Bronchus fibroblast of lung (primary cell): ENCODE measurements at places on chromosomes 7 and 10. TPM values are rescaled to one million over a fixed set of nuclear protein-coding genes. Genes with fewer than 3 reads are reported as not detected.

The ETV1 gene
- 12.0 and 17.7 TPM in 2 replicates for total RNA-seq

The FFAR4 gene
- not detected in 2 replicates for total RNA-seq

The SDK1 gene
- total RNA-seq: 4.7 and 4.9 TPM in 2 replicates

The HOXA9 gene
- 1.5 and 4.0 TPM in 2 replicates for total RNA-seq

The ZNF239 gene
- total RNA-seq: 4.9 and 6.5 TPM in 2 replicates

The HABP2 gene
- not detected in 2 replicates for total RNA-seq

The RPP30 gene
- 48.3 and 52.8 TPM in 2 replicates for total RNA-seq

The ASZ1 gene
- not detected in 2 replicates for total RNA-seq

The FAM25A gene
- not detected in 2 replicates for total RNA-seq

The COL26A1 gene
- 1.0 TPM in 1 of 2 replicates, not detected in the other for total RNA-seq

The R3HCC1L gene
- 7.1 and 10.1 TPM in 2 replicates for total RNA-seq

The UNC5B gene
- 15.2 and 17.1 TPM in 2 replicates for total RNA-seq

The OGDHL gene
- under 0.01 and 0.17 TPM in 2 replicates for total RNA-seq

The MRLN gene
- total RNA-seq: not detected in 2 replicates

The PGAM2 gene
- total RNA-seq: 0.15 TPM in 1 of 2 replicates, not detected in the other

The CLCN1 gene
- under 0.01 TPM in 1 of 2 replicates, not detected in the other for total RNA-seq

The GRM3 gene
- total RNA-seq: not detected in 2 replicates

The GRID1 gene
- total RNA-seq: not detected in 2 replicates

The CNPY4 gene
- total RNA-seq: 16.1 and 18.6 TPM in 2 replicates

The GPR141 gene
- not detected in 2 replicates for total RNA-seq

The WDR86 gene
- total RNA-seq: 3.9 and 6.7 TPM in 2 replicates

The EN2 gene
- total RNA-seq: not detected in 2 replicates

The C10orf67 gene
- under 0.01 TPM in 1 of 2 replicates, not detected in the other for total RNA-seq

The RGR gene
- not detected in 2 replicates for total RNA-seq

The PLPP4 gene
- total RNA-seq: not detected in 2 replicates

The CPVL gene
- not detected in 2 replicates for total RNA-seq

The HEPACAM2 gene
- not detected in 2 replicates for total RNA-seq

The PILRA gene
- under 0.01 TPM in 1 of 2 replicates, not detected in the other for total RNA-seq

The SLC13A1 gene
- total RNA-seq: not detected in 2 replicates

The LZTS2 gene
- 71.8 and 76.2 TPM in 2 replicates for total RNA-seq

The CRPPA gene
- 0.74 and 1.0 TPM in 2 replicates for total RNA-seq

The ZP3 gene
- total RNA-seq: 0.84 and 2.5 TPM in 2 replicates

The CYP2C8 gene
- total RNA-seq: not detected in 2 replicates

The ZNF316 gene
- 6.4 and 7.6 TPM in 2 replicates for total RNA-seq

The SAMD9L gene
- 1.5 and 2.7 TPM in 2 replicates for total RNA-seq

The ENTPD1 gene
- not detected in 2 replicates for total RNA-seq

The PRKCQ gene
- total RNA-seq: 0.34 and 0.59 TPM in 2 replicates

The PRSS37 gene
- not detected in 2 replicates for total RNA-seq

The ZDHHC16 gene
- 54.1 and 54.3 TPM in 2 replicates for total RNA-seq

The CCL24 gene
- total RNA-seq: not detected in 2 replicates

The AKR1C4 gene
- total RNA-seq: not detected in 2 replicates

The FGFBP3 gene
- 1.3 and 2.2 TPM in 2 replicates for total RNA-seq

The RBM17 gene
- 24.4 and 32.6 TPM in 2 replicates for total RNA-seq

The OR6V1 gene
- not detected in 2 replicates for total RNA-seq

The PRKAR1B gene
- total RNA-seq: 10.3 and 11.4 TPM in 2 replicates

The GIMAP8 gene
- not detected in 2 replicates for total RNA-seq

The SFMBT2 gene
- total RNA-seq: 1.6 and 1.7 TPM in 2 replicates

The RELN gene
- 1.2 and 1.3 TPM in 2 replicates for total RNA-seq

The SRRM3 gene
- 1.3 and 1.8 TPM in 2 replicates for total RNA-seq

The PTPRN2 gene
- 0.50 and 0.74 TPM in 2 replicates for total RNA-seq

The ZNF800 gene
- 8.5 and 9.4 TPM in 2 replicates for total RNA-seq

The MYH16 gene
- under 0.01 TPM in 1 of 2 replicates, not detected in the other for total RNA-seq

The LDB3 gene
- total RNA-seq: 0.15 and 0.17 TPM in 2 replicates

The C10orf95 gene
- 0.15 and 0.17 TPM in 2 replicates for total RNA-seq

The FGF8 gene
- not detected in 2 replicates for total RNA-seq

The SHTN1 gene
- total RNA-seq: 0.67 and 0.74 TPM in 2 replicates

The CFTR gene
- 0.30 and 0.67 TPM in 2 replicates for total RNA-seq

The C7orf57 gene
- total RNA-seq: 0.17 TPM in 1 of 2 replicates, not detected in the other
